ENCODE measurements at places on chromosomes 3 and 15.

GRCh38 chr15:31574766-31575165, 248.1 kb downstream of the KLF13 start:
- no peak for DNase-seq

DNA sequence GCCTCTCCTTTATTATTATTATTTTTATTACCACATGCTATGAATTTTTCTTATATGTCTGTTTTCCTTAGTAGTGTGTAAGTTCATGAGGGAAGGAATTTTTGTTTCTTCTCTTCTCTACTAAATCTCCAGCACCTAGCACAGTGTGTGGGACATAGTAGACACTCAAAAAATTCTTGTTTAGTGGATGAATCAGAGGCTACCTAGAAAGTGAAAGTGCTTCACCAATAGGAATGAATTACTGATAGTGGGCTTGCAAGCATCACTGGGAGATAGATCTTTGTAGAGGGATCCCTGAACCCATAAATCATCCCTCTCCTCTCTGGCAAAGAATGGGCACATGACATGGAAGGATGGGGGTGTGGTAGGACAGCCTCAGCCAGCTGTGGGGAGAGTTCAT, 8.5 kb downstream of the SPTBN5 start:
- DNase-seq = no peak

DNA sequence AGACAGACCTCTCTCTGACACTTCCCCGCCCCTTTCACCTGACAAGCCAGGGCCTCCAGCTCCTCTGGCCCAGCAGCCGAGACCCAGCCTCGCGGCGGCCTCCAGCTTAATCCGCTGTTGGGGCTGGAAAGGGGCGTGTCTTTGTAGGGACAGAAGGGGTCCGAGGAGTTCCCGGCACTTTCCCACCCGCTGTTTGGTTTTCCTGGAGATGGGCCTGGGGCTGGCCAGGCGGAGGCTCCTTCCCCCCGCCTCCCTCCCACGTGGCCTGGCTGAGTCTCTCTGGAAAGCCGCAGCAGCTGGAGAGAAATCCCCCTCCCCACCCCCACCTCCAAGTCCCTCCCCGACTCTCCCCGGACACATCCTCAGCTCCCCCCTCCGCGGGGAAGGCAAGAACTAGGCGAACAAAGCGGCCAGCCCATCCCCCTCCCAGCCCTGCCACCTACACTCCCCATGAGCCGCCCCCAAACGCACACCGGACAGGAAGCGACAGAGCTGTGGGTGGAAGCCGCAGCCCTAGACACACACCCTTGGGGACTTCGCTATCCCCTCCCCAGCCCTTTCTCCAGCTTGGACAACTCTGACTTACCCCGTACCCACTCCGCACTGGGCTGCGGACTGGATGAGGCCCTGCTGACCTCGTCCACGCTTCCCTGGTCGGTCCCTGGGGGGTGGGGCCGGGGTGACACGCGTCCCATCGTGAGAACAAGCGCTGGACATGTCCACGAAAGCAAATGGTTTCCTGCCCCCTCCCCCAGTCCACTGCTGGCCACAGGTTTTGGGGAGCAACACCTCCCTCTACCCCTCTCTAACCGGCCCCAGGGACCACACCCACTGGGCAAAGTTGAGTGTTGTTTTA, 1.2 kb downstream of the IGDCC4 start:
- DNase-seq = no peak

DNA sequence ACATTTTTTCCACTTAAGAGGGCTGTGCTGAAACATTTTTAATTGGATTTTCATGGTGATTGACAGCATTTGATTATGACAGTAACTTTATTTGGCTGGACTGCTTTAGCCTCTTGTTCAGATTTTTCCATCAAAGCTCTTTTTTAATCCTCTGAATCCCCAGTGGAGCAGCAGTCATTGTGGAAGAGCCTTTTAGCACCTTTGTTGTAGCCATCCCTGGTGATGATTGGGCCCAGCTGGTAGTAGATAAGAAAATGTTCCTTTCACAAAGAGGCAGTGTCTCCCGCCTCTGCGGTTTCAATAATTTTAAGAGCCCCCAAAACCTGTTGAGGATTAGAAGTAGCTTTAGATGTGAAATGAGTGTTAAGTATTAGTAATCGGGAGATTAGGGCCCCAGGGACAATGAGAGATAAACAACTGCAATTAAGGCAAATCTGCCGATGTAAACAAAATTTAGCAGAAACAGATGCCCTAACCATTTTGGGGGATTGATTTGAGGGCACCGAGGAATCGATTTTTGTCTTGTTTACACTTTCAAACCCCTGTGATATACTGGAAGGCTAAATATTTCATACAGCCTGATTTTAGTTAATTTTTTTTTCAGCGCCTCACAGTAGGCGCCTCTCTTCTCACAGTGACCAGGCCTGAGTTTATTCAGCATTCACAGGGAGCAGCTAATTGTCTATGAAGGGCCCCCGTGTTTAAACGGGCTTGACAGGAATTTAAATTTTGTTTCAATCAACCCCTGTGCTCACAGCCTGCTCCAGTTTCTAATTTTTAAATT, 43.2 kb upstream of the SKOR1 start:
- DNase-seq = no peak

DNA sequence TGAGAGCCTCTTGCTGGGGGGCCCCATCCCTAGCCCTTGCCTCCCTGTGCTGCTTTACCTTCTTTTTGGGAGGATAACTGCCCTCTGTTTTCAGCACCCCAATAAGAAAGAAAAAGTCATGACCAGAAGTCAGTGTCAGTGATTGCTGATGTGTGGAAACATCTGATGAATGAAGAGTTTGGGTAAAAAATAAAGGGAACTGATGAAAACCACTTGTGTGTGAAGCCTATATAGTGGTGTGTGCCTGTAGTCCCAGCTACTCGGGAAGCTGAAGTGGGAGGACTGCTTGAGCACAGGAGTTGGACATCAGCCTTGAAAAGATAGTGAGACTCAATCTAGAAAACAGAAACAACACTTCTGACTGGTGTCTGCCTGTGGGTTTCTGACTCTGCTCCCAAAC, 9.8 kb upstream of the CELSR3 start:
- no peak for DNase-seq

- no peak for DNase-seq
Measured at GRCh38 chr3:84039099-84039498, 919.7 kb upstream of the CADM2 start.
